ENCODE measurements at places on chromosomes 2 and 18.
A peak's percentile ranks its signal among the peaks of the same experiment; 100 is the strongest.

GRCh38 chr2:43848214-43848613, 9.4 kb downstream of the ABCG8 start:
- no peak for DNase-seq

GRCh38 chr18:57798713-57799373, 4.3 kb downstream of the ATP8B1 start:
- no peak for DNase-seq

DNA sequence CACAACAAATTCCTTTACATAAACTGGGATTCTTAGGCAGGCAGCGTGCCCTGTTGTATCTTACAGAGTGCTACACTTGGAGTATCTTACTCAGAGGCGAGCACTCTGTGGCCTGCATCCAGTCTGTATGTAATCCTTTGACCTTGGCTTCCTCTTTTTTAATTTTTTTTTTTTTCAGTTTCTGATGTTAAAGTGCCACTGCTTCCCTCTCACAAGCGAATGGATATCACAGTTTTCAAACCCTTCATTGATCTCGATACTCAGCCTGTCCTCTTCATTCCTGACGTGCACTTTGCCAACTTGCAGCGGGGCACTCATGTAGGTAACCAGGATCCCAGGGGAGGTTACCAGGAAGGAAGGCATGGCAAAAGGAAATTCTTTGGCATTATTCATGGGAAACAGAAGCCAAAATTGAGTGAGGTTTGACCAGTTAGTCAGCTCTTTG, 40.4 kb downstream of the GRHL1 start:
- DNase-seq = no peak

DNA sequence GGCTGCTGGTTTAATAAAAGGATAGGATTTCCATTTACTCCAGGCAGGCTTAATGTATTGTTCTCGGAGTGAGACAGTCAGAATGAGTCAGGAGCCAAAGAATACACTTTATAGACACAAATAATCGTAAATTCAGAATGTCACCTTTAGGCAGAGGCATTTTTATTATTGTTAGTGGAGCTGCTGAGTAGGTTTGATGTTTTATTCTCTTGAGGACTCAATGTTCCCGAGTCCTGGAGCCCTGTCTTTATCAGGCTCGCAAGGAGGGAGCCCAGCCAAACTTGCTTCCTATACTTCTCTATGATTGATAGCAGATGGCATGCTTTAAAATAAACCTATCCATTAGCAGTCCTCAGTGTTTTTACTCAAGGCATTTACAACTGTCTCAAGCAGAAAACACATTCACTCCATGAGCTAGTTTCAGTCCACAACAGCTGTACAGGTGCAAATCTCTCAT, 492.3 kb upstream of the ZEB2 start:
- DNase-seq = no peak

DNA sequence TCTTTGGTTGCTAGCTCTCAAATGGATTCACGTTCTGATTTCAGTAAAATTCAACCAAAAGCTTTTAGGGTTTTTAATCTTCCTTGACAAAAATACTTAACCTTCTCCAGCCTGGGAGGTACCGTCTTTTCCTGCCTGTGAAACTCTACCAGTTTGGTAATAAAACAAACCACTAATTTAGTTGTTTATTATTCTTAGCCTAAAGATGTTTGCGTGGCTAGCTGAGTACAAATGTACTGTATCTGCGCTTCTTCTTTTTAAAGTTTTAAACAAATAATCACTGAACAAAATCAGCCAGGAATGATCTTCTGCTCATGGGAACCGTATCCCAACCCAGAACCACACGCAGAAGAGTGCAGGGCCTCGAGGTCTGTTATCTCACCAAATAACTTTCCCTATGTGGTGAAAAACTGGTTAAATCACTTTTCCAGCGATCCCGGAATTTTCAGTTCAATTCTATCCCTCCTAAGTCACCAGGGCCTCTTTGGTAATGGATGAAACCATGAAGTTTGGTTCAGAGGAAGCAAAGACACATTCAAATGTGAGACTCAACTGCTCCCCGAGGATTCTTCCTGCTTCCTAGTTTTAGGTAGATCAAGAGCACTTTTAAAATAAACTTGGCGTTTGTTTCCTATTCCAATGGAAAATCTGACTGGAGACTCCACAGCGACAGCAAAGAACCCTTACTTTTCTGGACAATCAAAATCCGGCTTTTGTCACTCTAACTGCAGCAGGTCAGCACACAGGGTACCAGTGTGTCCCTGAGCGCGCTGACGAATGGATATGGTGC, 36.1 kb downstream of the BCL2 start:
- no peak for DNase-seq

DNA sequence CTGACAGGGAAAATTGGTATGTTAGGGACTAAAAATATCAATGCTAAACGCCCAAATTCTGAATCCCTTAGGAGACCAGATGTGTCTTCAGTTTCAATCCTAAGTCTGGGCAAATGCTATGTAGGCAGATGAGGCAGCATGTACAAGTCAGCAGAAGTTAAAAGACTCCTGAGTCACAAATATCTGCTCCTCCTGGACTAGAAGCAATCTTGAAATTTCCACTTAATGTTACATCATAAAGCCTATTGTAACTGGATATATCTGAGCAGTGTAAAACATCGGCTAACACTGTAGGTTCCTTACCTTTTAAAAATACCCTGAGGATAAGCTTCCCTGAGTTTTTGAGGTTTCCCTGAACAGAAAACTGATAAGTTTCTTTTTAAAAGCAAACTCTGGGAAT, 1087.6 kb upstream of the PIK3C3 start:
- no peak for DNase-seq

DNA sequence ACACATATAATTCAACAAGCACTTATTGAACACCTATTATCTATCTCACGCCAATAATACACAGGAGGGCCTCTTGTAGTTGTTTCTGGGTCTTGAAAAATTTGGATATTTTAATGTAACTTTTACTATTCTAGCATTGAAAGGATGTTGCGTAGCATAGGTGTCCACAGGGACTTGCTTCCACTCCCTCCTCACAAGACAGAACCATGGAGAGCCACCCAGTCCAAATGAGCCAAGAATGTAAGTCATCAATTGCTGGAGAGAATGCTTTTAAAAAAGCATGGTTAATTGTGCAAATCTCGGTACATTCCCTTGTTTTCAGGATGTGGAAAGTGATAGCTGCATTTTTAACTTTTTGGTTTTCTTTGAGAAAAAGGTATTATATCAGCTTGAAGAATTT, 46.8 kb downstream of the DOCK10 start:
- no peak for DNase-seq

DNA sequence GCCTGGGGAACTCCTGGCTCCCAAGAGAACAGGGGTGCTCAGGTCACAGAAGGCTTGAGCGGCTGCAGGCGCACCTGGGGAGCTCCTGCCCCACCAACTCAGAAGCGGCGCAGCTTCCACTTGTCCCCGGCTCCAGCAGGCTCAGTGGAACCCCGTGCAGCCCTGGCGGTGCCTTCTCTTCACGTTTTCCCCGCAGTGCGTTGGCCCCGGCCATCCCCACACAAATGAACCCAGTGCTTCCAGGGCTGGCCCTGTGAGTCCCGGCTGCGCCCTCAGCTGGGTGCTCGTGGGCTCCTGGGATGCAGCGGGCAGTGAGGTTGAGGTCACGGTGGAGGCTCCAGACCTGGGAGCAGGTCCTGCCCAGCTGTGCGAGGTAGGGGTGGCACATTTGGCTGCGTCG, 17.9 kb upstream of the MBD2 start:
- no peak for DNase-seq

GRCh38 chr2:143429932-143430679, 300.9 kb downstream of the ARHGAP15 start:
- no peak for DNase-seq

DNA sequence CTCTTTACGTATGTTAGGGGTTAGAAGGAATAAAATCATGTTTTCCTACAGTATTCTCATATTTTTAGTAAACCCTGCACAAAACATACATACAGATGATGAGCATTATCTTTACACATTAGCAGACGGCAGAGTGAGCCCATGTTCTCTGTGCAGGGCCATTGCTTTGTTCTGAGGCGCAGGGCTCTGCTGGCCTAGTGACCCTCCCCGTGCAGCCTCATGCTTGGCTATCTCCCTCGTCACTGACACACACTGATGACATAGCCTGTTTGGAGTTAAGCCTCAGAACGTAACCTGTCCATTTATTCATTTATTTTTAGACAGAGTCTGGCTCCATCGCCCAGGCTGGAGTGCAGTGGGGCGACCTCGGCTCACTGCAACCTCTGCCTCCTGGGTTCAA, 115.9 kb upstream of the FOSL2 start:
- no peak for DNase-seq

- DNase-seq = no peak
Measured at GRCh38 chr18:37443325-37444055, 122.1 kb downstream of the CELF4 start.

GRCh38 chr2:154452906-154453493, 245.5 kb upstream of the KCNJ3 start:
- no peak for DNase-seq

GRCh38 chr2:203590496-203590895, 55.4 kb upstream of the RAPH1 start:
- no peak for DNase-seq

DNA sequence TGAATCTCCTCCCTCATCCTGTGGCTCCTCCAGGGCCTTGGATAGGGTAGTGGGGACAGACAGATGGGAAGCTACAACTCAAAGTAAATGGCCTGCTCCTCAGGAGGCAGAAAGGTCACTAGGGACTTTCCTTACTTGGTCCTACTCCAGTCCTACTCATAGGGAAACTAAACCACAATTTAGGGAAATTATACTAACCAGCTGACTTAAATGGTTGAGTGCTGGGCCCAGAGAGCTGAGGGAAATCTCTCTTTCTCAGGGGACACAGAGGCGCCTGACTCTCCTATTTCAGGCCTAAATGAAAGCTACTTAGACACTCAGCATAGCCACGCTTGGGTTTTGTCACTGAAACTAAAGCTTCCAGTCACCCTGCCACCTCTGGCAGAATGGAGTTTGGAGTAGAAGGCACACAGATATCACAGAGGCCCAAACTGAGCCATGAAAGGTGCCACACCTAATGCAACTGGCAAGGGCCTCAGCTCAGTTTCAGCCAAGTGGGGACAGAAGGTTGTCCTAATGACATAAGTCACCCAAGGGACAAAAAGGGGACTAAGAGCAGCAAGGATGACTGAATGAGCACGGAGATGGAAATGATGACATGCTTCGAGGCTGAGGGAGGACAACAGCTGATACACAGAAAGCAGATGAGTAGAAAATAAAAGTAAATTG, 24.0 kb downstream of the CERKL start:
- DNase-seq = no peak

DNA sequence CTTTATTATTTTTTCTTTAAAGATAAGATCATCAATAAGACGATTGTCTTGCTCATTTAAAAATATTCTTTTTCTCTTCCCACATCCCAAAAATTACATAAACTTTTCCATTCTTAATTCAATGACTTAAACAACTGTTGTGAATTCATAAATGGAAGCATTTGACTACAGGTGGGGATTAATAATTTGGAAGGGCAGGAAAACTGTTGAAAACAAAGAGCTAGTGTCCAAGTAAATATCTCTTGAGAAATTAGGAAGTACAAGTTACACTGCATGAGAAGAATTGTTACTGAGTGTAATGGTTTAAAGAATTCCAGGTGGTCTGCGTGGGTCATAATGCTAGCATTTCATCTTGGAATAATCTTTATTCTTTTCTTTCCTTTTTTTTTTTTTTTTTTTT, 634.8 kb upstream of the ZEB2 start:
- DNase-seq = no peak

- no peak for DNase-seq
Measured at GRCh38 chr2:82391386-82391785, 2067.7 kb downstream of the SUCLG1 start.

- DNase-seq = no peak
Measured at GRCh38 chr2:105365206-105365605, 27.9 kb downstream of the C2orf49 start.

DNA sequence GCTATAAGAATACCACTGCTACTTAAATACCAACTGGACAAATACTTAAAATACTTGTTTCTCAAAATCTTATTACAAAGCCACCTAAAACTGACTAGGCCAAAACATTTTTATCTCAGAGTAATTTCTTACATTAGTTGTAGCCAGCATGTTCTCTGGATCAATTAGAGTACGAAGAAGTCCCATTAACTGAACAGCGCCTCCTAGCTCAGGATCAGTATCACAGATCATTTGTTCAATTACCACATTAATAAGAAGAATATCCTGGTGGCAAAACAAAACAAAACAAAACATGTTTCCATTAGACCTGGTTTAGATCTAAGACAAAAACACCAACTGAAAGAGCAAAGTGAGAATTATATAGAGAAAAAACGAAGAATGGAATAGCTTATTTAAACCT, 36.0 kb downstream of the PPP4R3B start:
- peak; percentile 41 for DNase-seq

GRCh38 chr18:74734013-74734444, 136.4 kb downstream of the ZNF407 start:
- no peak for DNase-seq

DNA sequence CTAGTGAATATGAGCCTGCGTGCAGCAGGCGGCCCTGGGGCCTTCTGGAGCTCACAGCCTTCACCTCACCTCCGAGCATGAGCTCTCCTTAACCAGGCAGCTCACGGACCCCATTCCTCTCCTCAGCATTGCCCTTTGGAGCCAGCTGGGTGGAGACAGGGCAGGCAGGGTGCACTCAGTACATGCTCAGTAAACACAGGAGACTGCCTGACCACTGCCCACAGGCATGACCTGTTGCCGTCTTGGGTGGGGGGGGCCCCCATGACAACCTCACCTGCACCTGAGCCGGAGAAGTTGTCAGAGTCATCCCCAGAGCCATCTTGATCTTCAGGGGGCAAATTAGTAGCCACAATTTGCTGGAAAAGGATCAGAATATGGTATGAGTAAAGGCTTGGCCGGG, 19.9 kb downstream of the SDC1 start:
- no peak for DNase-seq

- DNase-seq = no peak
Measured at GRCh38 chr2:32727157-32727556, 99.3 kb downstream of the TTC27 start.

- DNase-seq = no peak
Measured at GRCh38 chr2:222108957-222109585, 189.7 kb downstream of the PAX3 start.

Data from hematopoietic multipotent progenitor cell treated with erythropoietin and hydrocortisone succinate and interleukin-3 and kit ligand, for 15 days (in vitro differentiated cells).